NCI-H1930 (cell line): ENCODE measurements at places on chromosomes 2 and 18.

DNA sequence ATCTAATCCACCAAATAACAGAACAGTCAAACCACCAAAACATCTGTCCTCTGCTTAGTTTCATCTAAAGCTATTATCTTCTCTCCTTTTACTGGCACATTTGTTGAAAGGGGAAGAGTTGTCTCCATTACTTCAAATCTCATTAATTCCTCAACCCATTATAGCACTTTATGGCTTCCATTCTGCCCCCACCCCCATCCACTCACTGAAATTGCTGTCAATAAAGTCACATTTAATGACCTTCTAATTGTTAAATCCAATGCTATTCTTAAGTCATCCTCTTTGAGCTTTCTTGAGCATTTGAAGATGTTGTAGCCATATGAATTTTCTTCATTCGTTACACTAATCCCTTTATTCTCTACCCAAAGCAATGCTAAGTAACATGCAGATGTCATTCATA, 5.2 kb downstream of the OXER1 start:
- DNase-seq = no peak

GRCh38 chr2:104468846-104469245, 385.1 kb upstream of the POU3F3 start:
- DNase-seq = no peak

DNA sequence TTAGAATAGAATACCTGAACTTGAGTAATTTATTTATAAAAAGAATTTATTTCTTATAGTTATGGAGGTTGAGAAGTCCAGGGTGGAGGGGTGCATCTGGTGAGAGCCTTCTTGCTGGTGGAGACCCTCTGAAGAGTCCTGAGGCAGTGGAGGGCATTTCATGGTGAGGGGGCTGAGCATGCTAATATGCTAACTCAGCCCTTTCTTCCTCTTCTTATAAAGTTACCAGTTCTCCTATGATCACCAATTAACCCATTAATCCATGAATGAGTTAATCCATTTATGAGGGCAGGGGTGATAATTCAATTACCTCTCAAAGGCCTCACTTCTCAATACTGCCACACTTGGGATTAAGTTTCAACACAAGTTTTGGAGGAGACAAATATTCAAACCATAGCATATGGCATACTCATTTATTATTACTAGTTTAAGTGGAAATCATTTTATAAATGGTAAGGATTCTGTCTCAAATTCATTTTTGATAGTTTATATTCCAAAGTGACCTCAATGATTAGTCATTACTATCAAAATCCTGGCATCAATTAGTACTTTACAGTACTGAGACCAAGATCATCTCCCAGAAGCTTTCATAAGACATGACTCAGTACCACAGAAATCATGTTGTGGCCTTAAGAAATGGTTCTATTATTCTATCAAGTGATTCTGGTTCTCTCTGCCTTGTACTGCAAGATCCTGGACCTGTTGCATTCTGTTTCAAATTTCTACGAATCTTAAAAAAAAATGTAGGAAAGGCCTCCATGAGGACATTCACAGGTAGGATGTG, 5.5 kb downstream of the ZNF396 start:
- DNase-seq = no peak

DNA sequence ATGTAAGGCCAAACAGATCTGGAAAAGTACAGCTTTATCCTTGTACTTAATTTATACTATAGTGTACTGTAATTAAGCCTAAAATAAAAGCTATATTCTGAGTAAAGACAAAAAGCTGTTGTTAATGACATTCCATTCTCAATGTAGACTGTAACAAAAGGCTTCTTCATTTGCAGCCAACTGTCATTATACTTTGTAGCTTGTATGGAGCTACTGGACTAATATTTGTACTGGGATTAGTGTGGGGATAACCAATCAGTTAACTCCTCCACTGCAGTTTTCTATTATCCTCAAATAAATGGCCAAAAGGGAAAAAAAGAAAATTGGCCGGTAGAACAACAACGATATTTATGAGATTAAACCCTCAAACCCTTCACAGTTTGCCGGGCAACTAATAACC, 66.5 kb downstream of the STK39 start:
- peak; percentile 66 for DNase-seq

GRCh38 chr2:54610700-54611099, 112.8 kb upstream of the EML6 start:
- DNase-seq = no peak

- no peak for DNase-seq
Observed at GRCh38 chr2:104385743-104386142, 468.2 kb upstream of the POU3F3 start.

- no peak for DNase-seq
Observed at GRCh38 chr2:166610180-166610912, 116.3 kb upstream of the SCN7A start.

GRCh38 chr2:125272651-125273050, 1247.6 kb downstream of the CNTNAP5 start:
- no peak for DNase-seq

DNA sequence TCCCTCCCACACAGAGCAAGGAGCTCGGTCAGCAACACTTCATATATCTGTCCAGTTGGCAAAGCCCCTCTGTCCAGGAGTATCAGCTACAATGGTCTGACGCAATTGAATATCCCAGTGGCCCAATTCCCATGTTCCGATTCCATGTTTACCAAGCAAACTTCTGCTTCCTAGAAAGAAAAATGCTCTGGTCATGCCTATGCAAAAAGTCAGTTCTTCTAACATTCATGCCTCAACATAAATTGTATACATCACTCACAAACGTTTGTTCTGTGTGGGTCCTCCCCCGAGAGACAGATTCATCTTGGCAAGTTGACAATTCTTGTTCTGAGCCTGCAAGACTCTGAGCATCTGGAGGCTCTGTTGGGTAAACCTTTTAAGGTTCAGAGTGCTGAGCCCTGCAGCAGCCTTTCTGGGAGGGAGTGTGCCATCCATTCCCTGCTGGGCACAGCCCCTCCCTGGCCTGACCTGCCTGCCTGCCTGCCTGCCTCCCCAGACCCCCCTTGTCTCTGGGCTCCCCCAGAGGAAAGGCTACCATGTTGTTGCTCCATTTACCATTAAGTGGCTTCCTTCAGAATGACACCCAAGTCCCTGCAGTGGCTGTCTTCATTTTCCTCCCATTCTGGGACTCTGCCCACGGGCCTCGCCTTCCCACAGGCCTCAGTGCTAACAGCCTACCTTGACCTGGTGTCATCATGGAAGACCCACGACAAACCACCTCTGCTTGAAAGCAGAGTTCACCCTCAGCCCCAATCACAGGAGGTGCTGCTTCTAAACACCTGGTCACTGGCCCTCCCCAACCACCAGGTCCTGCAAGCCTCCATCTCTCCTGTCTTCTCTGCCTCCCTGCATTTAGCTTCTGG, 37.6 kb upstream of the TAF1B start:
- no peak for DNase-seq

GRCh38 chr18:49227441-49228165, 232.8 kb downstream of the DYM start:
- DNase-seq = no peak

GRCh38 chr18:26956863-26957262, 91.4 kb upstream of the AQP4 start:
- no peak for DNase-seq

- no peak for DNase-seq
Observed at GRCh38 chr2:25347205-25347815, 5.6 kb upstream of the DNMT3A start.

DNA sequence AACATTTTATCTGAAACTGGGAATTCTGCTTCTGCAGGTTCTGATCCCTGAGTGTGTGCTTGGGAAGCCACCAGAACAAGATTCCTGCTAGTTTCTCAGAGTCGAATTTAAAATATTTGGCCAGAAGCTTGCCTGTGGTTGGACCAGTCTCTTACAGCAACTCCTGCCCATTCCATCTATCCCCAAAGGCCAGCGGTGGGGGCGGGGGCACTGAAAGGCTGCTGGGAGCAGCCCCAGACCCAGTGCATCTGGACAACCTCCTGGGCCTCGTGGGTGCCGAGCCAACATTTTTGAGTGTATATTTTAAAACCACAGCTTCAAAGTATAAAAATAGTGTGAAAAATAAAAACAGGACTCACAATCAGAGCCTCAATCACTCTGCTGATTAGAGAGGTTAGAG, 38.6 kb upstream of the ZFP36L2 start:
- DNase-seq = no peak

GRCh38 chr2:40178971-40179370, 272.9 kb downstream of the SLC8A1 start:
- no peak for DNase-seq

GRCh38 chr2:181367411-181367810, 89.8 kb upstream of the ITGA4 start:
- no peak for DNase-seq

DNA sequence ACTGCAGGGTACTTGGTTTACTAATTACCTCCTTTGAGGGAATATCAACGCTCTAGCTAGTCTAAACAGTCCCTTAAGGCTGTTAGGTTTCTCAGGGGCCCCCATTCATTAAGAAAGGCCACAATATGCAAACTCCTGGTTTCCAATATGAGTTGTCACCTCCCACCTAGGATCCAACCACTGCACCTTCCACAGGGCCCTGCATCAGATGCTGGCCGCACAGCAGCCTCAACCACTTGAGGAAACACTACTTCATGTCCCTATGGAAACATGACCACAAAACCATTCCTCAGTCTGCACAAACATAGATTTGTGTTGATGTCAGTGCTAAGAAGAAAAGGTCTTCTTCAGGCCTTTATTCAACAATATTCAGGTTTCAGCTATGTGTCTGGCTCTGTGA, 40.9 kb downstream of the STAT4 start:
- no peak for DNase-seq

GRCh38 chr2:208311321-208311720, 45.3 kb downstream of the PIKFYVE start:
- no peak for DNase-seq

- DNase-seq = no peak
Observed at GRCh38 chr2:56287508-56287907, 103.7 kb downstream of the CCDC85A start.

GRCh38 chr2:203869223-203870042, 1.9 kb downstream of the CTLA4 start:
- no peak for DNase-seq

DNA sequence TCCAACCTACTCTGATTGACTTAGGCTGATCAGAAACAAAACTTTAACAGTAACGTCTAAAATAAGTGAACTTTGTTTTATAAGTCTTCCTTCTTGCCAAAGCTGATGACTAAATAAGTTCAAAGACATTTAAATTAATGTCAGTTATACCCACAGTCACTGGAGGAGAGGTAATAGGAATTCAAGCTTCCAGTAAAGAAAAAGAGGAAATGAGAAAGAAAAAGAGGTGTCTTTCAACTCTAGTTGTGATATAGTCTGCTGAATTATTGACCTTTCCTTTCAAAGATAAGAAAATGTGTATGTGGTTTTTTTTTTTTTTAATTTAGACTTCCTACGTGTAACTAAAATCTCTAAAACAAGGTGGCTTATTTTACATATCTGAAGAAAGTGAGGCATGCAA, 191.5 kb downstream of the SLC8A1 start:
- DNase-seq = no peak

- DNase-seq = no peak
Observed at GRCh38 chr2:175855794-175856453, 146.1 kb downstream of the LNPK start.

- no peak for DNase-seq
Observed at GRCh38 chr2:216918088-216918680, 58.3 kb upstream of the TNP1 start.

- no peak for DNase-seq
Observed at GRCh38 chr2:123785332-123785731, 239.8 kb upstream of the CNTNAP5 start.

GRCh38 chr2:224971214-224971613, 71.1 kb downstream of the DOCK10 start:
- no peak for DNase-seq

DNA sequence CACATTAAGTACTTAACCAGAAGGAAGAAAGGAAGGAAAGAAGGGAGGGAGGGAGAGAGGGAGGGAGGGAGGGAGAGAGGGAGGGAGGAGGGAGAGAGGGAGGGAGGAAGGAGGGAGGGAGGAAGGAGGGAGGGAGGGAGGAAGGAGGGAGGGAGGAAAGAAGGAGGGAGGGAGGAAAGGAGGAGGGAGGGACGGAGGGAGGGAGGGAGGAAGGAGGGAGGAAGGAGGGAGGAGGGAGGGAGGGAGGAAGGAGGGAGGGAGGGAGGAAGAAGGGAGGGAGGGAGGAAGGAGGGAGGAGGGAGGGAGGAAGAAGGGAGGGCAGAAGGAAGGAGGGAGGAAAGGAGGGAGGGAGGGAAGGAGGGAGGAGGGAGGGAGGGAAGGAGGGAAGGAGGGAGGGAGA, 363.3 kb downstream of the MBD2 start:
- no peak for DNase-seq

- DNase-seq = no peak
Observed at GRCh38 chr18:42159146-42159545, 204.1 kb downstream of the PIK3C3 start.

GRCh38 chr2:134783912-134784311, 54.5 kb upstream of the ACMSD start:
- DNase-seq = no peak

DNA sequence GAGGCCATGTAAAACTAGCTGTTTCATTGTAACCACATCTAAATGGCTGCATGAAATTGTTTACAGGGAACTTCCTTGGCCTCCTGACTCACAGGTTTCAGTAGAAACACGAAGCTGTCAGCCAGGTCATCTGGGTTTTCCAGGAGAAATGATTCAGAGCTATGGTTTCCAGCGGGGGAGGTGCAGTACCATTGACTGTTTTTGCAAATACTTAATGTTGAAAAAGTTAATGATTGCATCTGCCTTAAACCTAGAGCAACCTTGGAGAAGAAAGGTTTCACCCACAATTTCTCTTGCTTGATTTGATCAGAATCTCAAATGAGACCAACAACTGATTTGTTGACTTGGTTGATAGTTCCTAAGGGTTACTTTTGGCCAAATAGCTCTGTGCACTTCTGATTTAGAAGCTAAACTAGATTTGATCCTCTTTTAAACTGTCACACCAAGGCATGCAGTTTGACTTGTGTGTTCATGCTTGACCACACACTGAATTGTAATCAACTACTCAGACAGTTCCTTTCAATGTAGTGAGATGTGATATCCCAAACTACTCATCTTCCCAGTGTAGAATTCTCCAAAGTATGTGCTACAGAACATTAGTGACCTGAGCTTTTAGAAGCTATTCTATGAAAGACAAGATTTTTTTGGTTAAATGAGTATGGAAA, 193.5 kb upstream of the CHST9 start:
- DNase-seq = no peak

DNA sequence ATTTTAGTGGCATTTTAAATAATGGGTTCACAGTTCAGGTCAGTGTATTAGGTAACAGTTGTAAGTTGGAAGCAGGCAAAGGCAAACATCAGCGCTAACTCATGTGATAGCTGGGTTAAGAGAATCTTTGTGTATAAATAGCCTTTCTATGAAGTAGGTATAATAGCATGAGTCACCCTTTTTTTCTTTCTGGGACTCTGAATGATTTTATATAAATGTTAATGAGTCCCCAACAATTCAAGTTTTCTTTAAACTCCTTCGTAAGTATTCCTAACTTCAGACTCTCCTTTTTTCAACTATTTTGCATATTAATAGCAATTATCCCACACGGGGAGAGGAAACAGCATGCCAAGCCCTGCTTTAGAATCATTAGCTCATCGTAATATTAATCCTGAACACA, 384.3 kb downstream of the PIK3C3 start:
- no peak for DNase-seq
